ENCODE measurements at places on chromosomes 5 and 9.

DNA sequence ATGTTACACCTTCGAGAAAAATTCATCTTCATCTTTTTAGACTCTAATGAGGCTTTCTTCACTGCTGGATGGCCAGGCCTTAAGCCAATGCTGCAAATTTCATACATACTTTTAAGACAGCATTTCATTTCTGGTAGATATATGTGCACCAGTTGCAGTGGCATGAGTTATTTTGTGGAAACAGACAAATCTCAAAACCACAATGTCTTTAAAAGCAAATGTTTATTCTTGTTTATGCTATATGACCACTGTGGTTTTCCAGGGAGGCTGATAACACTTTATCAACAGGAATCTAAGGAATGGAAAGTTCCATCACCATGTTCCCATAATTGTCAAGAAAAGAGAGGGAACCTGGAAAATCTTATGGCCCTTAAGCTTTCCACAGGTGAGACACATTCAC, 27.7 kb downstream of the CDH9 start:
- DNase-seq, result no peak

GRCh38 chr5:8827696-8828095, 718.2 kb downstream of the SEMA5A start:
- DNase-seq, result no peak

DNA sequence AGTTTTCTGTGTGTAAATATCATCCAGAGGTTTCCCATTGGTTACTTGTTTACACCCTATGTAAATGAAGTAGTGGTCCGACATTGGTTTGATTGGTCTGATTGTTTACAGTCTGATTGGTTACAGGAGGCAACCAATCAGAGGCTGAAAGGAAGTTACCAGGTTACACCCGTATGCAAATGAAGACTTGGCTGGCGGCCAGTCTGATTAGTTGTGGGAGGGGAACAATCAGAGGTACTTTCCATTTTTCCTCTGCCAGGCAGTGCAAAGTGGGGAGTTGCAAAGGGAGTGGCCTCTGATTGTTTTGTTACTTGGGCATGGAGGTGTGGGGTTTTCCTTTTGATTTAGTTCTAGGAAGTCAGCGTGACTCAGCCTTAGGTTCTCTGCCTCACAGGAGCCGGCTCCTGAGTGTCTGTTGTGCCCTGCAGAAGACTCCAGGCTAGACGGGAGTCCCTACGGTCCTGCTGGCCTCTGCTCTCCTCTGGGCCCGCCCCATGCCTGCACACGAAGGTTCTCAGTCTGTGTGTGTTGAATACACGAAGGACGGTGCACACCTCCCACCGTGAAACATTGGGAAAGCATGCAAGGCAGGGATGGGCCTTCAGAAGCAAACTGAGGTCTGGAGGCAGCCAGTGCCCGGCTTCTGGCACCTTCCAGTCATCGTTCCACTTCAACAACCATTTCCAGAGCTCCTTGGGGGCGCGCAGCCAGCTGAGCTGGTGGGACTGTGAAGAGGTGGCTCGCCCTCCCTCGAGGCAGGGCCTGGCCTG, 42.9 kb downstream of the OLFM1 start:
- no peak for DNase-seq

DNA sequence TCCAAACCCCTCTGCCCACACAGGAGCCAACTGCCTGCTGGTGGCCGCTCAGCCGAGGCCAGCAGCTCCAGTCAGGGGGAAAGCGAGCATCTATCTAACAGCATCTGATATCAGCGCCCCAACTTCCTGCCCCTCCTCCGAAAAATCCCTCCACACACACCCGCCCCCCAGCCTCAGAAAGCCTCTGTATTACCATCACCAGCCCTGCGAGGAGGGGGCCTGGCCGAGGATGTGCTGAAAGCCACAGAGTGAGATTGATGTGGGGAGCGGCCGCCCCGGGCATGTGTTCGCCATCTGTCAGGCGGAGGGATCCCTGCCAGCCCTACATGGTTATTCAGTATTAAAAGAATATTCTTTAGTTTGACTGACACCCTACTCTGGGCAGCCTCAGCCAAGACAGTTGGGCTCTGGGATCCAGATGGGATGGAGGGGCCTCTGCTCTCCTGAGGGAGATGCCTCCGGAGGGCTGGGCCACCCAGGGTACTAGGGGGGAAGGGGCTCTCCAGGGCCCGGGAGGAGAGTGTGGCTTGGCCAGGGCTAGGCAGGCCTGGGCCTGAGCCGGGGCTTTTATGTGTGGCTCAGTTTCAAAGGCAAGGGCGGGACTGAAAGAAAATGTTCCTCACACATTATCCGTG, 98.0 kb downstream of the HSD17B3 start:
- no peak for DNase-seq

DNA sequence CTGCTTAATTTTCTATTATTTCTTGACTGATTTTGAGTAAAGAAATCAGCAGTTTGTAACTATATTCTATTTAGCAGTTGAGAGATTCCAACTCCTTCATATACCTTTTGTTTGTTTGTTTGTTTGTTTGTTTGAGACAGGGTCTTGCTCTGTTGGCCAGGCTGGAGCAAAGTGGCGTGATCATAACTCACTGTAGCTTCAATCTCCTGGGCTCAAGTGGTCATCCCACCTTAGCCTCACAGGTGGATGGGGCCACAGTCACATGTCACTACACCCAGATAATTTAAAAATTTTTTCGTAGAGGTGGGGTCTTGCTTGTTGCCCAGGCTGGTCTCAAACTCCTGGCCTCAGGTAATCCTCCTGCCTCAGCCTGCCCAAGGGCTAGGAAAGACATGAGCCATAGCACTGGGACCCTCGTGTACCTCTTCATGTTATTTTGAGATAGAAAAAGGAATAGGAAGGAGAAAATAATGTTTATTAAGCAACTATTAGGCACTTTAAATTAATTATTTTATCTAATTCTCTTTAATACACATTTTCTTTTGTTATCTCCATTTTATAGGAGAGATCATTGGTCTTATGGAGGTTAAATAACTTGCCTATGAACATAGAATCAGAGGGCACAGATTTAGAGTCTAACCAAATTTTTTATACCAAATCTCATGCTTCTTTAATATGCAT, 133.0 kb downstream of the ZNF608 start:
- DNase-seq, result no peak

Measured in T-helper 2 cell (primary cell).